ENCODE measurements at places on chromosomes 2 and 18.

- H3K27ac ChIP-seq, result no peak overlapping the region
Observed at GRCh38 chr2:229417176-229417575, 146.1 kb upstream of the PID1 start.

DNA sequence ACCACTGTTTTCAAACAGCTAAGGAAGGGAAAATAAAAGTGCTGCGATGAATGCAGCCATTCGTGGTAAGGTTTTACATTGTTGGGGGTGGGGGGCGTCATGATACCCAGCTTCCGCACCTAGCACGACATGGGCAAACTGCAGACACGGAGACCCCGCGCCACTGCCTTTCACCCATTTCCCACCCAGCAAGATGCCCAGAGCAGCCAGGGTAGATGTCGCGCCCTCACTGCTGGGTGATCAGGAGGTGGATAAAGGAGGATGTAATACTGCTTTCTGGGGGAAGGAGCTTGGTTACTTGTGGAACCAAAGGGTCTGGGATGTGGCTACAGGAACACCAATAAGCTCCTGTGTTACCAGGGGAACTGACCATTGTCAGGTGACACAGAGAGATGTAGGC is 138.4 kb downstream of the ZNF516 start:
- no peak for DNase-seq
- H3K36me3 ChIP-seq, result no peaks in the 10 kb centered on the region
- no peaks in the 10 kb centered on the region for H3K4me1 ChIP-seq

GRCh38 chr2:215380699-215381098 is 55.2 kb downstream of the FN1 start:
- H3K27ac ChIP-seq, result no peak overlapping the region
- H3K4me1 ChIP-seq, result no peaks in the 10 kb centered on the region
- H3K36me3 ChIP-seq, result peaks cover 75% of the 10 kb centered on the region
- no peak for DNase-seq

DNA sequence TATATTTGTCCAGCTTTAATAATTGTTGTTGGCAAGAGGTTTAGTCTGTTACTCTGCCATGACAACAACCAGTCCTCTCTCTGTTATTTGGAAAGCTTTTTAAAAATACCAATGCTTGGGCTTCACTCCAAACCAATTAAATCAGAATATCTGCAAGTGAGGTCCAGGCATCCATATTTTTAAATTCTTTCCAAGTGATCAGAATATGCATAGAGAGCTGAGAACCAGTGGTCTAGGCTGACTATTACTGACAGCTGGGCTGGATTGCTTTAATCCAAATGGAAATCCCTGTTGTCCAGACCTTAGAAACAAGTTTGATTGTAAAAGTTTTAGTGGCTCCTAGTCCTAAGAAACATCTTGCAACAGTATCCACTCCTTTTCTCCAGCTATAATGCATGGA is 1059.7 kb upstream of the ACVR2A start:
- no peak for DNase-seq
- no peaks in the 10 kb centered on the region for H3K4me1 ChIP-seq
- no peak overlapping the region for H3K27ac ChIP-seq

DNA sequence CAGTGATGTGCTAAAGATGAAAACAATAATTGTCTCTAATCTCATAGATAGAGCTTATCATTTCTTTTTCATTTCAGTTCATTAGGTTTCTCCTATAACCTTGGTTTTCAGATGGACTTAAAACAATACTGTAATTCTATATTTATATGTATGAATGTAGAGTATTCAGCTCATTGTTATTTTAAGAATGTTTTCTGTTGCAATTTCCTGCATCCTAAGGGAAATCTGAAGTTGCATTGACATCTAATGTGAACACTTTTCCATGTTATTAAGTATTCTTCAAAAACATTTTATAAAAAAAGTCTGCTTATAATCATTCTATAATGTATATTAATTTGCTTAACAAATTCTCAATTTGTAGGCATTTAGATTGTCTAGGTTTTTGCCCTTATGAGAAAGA is 288.9 kb downstream of the XIRP2 start:
- no peaks in the 10 kb centered on the region for H3K36me3 ChIP-seq
- H3K27ac ChIP-seq, result no peak overlapping the region
- H3K4me3 ChIP-seq, result no peak overlapping the region
- no peak for DNase-seq

DNA sequence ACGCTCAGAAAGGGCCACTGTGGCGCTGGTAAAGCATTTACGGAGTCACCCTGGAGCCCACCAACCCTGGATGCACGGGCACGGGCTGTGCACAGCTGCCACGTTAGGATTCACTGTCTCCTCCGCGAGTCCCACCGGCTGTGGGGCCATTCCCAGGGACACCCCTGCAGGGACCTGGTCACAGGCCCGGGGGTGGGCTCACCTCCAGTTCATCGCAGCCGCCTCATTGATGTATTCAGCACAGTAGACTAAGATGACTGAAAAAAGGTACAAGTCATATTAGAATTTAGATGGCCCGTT is 4.7 kb downstream of the TMEM18 start:
- peaks cover 12% of the 10 kb centered on the region for H3K36me3 ChIP-seq
- peaks cover 22% of the 10 kb centered on the region for H3K4me1 ChIP-seq
- H3K4me3 ChIP-seq, result no peak overlapping the region

GRCh38 chr2:142875010-142875409 is 2.5 kb upstream of the KYNU start:
- H3K27me3 ChIP-seq, result no peaks in the 10 kb centered on the region

DNA sequence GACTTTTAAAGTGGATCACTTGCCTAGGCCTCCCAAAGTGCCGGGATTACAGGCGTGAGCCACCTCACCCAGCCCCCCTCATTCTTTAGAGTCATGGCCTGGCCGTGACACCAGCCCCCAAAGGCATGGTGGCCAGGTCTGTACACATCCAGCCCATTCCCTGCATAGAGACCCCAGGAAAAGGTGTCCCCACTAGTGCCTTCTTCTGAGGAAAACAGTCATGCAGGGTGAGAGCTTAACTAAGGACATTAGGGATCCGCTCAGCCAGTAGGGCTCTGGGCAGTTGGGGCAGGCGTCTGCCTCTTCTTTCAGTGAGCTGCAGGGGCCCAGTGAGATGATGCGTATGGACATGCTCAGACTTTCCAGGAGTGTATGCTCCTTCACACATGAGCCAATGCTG is 5.7 kb upstream of the AMER3 start:
- H3K27me3 ChIP-seq, result no peaks in the 10 kb centered on the region
- no peak overlapping the region for H3K4me3 ChIP-seq
- no peaks in the 10 kb centered on the region for H3K36me3 ChIP-seq
- no peak overlapping the region for H3K27ac ChIP-seq
- no peaks in the 10 kb centered on the region for H3K4me1 ChIP-seq

DNA sequence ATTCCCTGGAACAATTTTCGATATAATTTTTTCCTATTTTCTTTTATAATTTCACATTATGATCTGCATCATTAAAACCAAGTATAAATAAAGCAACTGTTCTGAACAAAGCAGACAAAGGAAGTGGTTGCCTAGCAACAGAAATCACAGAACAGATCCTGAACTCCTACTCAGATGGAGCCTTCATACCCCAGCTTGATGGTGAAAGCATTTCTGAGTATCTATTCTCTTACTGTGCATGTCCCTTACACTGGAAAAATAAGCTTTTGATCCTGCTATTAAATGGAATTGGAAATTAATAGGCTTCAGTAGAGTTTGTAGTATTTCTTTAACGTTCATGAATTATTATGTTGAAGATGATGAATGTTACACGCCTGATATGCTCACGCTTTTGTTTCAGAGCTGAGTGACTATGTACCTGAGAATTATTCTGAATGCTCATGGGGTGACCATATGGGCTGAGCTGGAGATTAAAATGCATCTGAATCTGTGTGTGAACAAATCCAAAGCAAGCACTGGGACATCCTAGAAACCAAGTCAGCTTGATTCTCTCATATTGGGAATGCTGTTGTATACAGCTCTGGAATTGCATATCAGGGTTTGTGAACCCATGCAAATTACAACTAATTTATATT is 254.0 kb downstream of the KCNJ3 start:
- H3K27ac ChIP-seq, result no peak overlapping the region
- no peaks in the 10 kb centered on the region for H3K27me3 ChIP-seq
- no peaks in the 10 kb centered on the region for H3K36me3 ChIP-seq
- no peak for DNase-seq

DNA sequence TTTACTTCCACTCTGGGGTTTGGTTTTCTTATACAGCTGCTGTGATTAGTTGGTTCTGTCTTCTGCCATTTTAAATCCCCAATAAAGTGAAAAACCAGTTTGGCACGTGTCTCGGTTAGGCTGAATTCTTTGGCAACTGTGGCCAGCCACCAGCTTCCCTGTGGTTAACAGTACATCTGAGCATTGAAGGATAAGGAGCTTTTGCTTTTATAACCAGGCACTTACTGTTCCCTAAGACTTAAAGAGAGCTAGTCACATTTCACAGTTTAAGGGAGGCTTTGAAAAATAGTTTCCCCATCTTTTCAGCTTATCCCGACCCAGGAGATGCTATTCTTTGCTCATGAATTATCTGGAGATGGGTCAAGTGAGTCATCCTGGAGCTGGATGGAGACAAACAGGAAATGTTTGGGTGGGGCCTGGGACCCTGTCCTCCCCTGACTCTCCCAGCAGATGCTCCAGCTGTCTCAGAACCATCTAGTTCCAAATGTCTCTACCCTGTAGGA is 57.3 kb upstream of the EML6 start:
- no peaks in the 10 kb centered on the region for H3K27me3 ChIP-seq
- peak overlapping the region; percentile 6 for H3K27ac ChIP-seq
- peak; percentile 19 for DNase-seq
- peaks cover 16% of the 10 kb centered on the region for H3K4me1 ChIP-seq

DNA sequence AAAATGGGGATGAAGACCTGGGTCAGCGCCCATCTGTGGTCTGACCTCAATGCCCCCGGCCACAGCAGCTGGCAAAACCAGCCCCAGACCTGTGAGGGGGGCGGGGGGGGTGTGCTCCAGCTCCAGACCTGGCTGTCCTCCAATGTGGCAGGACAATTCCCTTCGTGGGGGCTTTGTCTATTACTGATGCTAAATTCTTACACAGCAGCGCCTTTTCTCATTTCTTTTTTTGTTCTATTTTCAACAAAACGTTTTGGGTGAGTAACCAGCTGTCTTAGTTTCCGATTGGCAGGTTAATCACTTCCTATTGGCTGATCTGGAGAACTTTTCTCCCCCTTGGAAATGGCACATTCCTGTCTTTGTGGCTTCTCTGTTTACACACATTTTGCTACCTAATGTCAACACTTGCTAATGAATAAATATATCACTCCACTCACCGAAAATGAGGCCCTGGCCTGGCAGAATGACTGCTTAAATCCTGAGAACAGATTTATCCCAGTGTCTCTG is 4.4 kb downstream of the SMAD7 start:
- no peak overlapping the region for H3K4me3 ChIP-seq
- no peaks in the 10 kb centered on the region for H3K36me3 ChIP-seq
- no peaks in the 10 kb centered on the region for H3K27me3 ChIP-seq
- peaks cover 68% of the 10 kb centered on the region for H3K4me1 ChIP-seq

DNA sequence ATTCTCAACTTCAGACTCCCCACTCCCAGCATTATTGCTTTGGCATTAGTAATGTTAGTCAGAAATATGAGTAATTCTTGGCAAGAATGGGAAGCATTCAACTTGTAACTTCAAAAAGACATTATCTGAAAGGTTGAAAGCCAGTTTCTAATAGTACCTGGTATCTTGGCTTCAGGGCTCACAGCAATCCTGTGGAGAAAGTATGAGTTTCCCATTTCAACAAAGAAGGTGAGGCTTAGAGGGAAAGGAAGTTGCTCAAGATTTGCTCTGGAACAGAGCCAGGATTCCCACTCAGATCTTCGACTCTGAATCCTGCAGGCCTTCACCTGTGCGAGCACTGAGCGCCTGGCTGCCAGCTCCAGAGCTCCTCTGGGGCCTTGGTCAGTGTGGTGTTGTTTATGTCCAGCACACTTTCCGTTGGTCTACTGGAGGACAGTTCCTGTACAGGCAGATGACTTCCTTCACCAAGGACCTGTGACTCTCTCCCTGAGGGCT is 136.1 kb downstream of the MCFD2 start:
- peak; percentile 36 for DNase-seq
- H3K27me3 ChIP-seq, result no peaks in the 10 kb centered on the region
- no peak overlapping the region for H3K27ac ChIP-seq
- H3K4me1 ChIP-seq, result no peaks in the 10 kb centered on the region

DNA sequence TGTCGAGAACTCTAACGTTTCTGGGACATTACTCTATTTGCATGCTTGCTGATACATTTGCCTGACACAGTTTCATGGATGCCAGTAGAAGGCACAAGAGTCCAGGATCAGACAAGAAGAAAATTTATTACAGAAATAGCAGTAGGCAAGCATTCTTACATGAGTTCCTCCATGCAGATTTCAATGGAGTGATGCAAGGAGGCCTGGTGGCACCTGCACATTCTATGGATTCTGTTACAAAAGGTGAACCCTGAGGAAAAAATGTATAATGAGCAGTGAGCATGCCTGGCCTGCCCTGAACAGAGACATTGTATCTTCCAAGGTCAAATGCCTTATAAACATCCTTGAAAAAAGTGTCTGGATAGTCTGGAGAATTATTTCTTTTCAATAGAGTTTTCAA is 142.9 kb downstream of the DSEL start:
- no peak overlapping the region for H3K27ac ChIP-seq
- no peak for DNase-seq
- no peak overlapping the region for H3K4me3 ChIP-seq
- no peaks in the 10 kb centered on the region for H3K36me3 ChIP-seq
- no peaks in the 10 kb centered on the region for H3K4me1 ChIP-seq
- H3K27me3 ChIP-seq, result no peaks in the 10 kb centered on the region

- DNase-seq, result no peak
- H3K36me3 ChIP-seq, result no peaks in the 10 kb centered on the region
- H3K27me3 ChIP-seq, result no peaks in the 10 kb centered on the region
- no peaks in the 10 kb centered on the region for H3K4me1 ChIP-seq
- no peak overlapping the region for H3K27ac ChIP-seq
Observed at GRCh38 chr18:79879566-79879965, 71.9 kb downstream of the SLC66A2 start.

DNA sequence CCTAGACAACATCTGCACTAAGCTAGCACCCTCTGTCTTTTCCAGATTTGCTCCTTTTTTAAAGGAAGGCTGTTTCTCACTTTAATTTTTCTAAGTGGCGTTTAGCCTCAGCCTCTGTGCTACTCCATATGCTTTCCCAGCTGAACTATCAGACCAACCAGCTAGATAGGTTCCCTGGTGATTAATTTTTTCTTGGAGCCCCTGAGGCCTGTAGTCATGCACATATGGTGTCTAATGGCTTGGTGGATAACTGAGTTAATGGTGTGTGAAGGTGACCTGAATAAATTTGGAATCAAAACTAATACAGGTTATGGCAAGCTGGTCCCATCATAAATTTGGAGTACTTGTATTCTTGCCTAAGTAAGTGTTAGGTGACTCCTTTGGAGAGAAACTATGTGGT is 135.5 kb downstream of the MGAT5 start:
- H3K36me3 ChIP-seq, result no peaks in the 10 kb centered on the region
- no peaks in the 10 kb centered on the region for H3K4me1 ChIP-seq
- no peak overlapping the region for H3K4me3 ChIP-seq
- H3K27ac ChIP-seq, result no peak overlapping the region
- H3K27me3 ChIP-seq, result no peaks in the 10 kb centered on the region

GRCh38 chr2:200944467-200945394 is 18.7 kb downstream of the ORC2 start:
- peaks cover 14% of the 10 kb centered on the region for H3K4me1 ChIP-seq
- no peak overlapping the region for H3K4me3 ChIP-seq
- H3K27ac ChIP-seq, result peak overlapping the region; percentile 85
